Ammon's horn (tissue), 1 donor: ENCODE measurements at places on chromosomes 2 and 18.

GRCh38 chr18:35117951-35118411 lies 76.8 kb downstream of the MAPRE2 start:
- peak; percentile 73 for DNase-seq

DNA sequence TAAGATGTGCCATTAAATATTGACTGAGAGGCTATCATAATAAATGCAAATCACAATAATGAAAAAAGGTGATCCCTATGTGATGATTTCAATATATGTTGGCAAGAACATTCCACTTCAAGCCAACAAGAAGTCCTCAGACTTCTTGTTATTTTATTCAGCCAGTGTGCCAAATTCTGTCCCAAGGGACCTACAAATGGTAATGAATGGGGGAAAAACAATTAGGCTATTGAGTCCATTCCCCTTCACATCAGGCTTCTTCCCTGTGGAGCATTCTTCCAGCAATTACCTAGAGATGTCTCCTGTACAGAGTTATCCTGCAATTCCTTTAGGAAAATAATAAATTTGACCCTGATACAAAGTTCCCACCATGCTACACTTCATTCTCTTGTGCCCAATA lies 144.4 kb downstream of the PIEZO2 start:
- DNase-seq = no peak

DNA sequence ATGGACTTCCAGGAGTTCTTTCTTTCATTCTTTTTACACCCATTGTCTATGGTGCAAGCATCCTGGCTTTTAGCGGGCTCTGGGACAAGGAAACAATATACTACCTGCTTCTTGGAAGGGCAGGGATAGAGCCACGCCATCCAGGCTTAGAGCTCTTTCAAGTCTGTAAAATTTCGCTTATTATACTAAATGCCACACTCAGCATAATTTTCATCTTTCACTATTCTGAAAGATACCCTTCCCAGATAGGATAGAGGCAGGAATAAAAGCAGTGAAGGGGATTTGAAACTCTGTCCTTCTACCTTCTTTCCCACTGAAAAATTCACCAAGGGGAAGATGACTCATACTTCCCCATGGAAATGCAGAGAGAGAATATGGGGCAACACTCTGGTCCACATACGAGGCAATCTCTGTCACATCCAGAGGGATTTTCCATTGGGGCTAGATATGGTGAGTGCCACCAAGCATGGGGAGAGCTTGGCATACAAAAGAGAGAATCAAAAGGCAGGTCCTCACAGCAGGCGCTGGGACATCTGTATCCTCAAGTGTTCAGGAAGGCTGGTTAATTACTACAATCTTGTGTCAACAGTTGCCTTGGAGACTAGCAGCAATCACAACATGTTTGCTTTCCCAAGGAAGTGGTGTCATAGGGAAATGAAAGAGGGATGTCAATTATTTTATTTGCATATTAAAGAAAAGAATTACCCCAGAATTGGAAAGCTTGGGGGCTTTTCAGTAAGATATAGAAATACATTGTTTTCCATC lies 127.6 kb downstream of the TDRD15 start:
- DNase-seq = no peak

GRCh38 chr2:43228321-43228751 lies 1.9 kb upstream of the ZFP36L2 start:
- DNase-seq = no peak

- DNase-seq = no peak
Measured at GRCh38 chr18:50179465-50179864, 15.5 kb downstream of the MYO5B start.

GRCh38 chr2:197024206-197024605 lies 97.7 kb upstream of the PGAP1 start:
- no peak for DNase-seq

DNA sequence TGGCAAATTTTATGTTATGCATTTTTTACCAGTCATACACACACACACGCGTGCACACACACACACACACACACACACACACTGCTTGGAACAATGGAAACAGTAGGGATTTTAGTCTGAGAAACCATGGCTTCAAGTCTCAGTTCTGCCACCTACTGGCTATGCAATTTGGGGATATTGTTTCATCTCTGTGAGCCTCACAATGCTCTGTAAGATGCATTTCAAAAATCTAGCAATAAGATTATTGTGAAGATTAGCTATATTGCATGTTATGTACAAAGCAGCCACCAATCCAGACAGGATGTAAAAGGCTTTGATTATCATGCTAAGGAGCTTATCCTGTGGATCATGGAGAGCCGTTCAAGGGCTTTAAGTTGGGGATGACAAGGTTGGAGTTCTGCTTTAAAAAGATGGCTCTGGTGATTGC lies 401.4 kb downstream of the NBAS start:
- peak; percentile 62 for DNase-seq

DNA sequence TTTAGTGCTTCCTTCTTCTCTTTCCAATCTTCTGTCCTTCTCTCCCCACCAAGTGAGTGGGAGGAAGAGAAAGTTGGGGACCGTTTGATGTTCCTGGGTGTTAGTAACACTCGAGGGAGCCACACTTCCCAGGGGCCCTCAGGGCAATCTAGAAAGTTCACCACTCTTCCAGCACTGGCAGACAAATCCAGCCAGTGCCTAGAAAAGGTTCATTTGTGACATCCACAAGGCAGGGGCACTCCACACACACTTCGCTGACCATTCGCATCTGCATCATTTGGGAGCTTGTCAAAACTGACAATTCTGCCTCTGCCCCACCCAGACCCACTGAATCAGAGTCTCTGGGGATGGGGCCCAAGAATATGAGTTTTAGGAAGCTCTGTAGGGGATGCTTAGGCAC lies 86.8 kb upstream of the ST3GAL5 start:
- no peak for DNase-seq

- DNase-seq = no peak
Measured at GRCh38 chr2:36147670-36148390, 207.7 kb upstream of the CRIM1 start.

DNA sequence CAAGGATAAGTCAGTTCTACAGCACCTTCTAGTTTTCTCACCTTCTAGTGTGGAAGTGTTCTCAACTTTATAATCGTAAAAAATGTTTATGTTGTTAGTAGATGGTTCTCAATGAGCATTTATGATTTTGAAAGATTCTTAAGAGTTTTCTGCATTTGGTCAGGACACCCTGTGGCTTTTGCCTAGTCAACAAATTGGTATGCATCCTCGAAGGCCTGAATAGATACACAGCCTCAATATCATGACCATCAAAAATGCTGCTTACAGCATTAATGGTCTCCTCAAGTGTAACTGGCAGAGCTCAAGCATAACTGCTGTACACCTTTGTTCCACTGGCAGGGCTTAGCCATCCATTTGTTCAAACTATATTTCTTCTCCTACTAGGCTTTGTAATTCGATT lies 96.7 kb downstream of the CRACDL start:
- no peak for DNase-seq

GRCh38 chr18:21968338-21968737 lies 201.1 kb upstream of the GATA6 start:
- no peak for DNase-seq

DNA sequence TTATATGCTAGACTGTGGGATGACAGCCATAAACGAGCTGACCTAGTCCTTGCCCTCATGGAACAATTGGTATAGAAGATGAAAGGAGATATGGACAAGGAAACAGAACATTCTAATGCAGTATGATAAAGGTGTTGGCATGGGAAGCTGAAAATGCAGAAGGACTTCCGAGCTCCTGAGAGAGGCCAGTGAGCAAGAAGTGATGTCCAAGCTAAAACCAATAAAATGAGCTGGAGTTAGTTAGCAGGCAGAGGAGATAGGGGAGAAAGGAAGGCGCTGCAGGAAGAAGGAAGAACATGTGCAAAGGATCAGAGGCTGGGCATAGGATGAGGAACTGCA lies 64.5 kb downstream of the BOD1L2 start:
- DNase-seq = no peak

GRCh38 chr2:109529532-109530449 lies 84.0 kb downstream of the SEPTIN10 start:
- DNase-seq = no peak

DNA sequence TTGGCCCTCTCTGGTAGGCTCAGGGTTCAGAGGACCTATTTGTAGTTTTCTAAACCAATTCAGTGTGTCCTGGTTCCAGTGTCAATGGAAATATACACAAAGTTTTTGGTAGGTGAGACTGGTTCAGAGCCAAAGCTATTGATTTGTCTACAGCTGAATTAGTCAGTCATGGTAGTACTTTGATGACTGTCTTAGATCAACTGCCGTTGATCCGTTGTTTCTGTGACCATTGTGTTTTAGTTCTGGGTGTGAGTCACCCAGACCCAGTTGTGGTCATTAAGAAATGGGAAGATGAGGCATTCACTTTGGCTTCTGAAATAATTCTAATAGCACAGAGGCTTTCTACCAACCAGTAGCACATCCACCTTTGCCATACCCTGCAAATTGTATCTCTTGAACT lies 16.0 kb upstream of the RPE start:
- DNase-seq = no peak

DNA sequence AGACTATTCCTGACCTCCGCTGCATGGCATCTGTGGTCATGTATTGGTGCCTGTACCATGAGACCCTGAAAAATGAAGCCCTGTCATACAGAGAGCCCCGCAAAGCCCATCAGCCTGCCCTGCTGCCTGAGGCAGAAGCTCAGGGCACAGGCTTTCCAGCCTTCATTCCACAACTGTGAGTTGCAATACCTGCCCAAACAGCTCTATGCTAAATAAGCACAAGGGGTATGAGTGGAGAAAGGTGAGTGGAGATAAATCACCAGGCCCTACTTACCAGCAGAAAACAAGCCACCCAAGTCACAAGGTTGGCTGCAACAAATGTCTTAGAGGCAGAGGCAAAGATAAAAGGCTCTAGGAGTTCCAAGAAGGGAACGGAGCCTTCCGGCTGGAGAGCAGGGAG lies 277.4 kb downstream of the TNS1 start:
- DNase-seq = no peak

GRCh38 chr2:72955228-72956049 lies 38.1 kb downstream of the EMX1 start:
- DNase-seq = no peak

GRCh38 chr18:62524440-62525200 lies 1.8 kb downstream of the ZCCHC2 start:
- DNase-seq = peak; percentile 65

GRCh38 chr2:144596073-144596871 lies 76.4 kb upstream of the ZEB2 start:
- no peak for DNase-seq

- DNase-seq = no peak
Measured at GRCh38 chr2:183532514-183532913, 408.3 kb downstream of the NUP35 start.

DNA sequence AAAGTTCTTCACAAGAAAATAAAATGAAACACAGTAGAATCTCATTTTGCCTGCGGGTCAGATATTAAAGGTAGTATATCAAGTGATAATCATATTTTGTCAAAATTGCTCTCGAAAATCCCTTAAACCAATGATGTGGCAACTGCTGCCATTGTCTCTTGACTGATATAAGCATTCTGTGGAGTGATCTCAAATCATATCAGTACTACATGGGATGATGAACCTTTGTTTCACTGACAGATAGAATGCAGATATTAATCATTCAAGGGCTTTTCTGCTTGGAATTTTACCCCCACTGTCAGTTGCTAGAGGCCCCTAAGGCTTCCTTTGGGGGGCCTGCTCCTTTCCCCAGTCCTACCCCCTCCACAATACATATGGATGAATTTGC lies 31.3 kb upstream of the MALL start:
- no peak for DNase-seq

- no peak for DNase-seq
Measured at GRCh38 chr2:15648593-15649525, 57.2 kb downstream of the DDX1 start.
